ENCODE measurements at places on chromosomes 11 and 22. TPM values are rescaled to one million over a fixed set of nuclear protein-coding genes. Genes with fewer than 3 reads are reported as not detected.

FAM118A gene
- 28.0 TPM for total RNA-seq

GRAMD1B gene
- 39.4 TPM for total RNA-seq

FREY1 gene
- 1.1 TPM for total RNA-seq

HPX gene
- total RNA-seq: not detected

PPP6R3 gene
- total RNA-seq: 116 TPM

GLYATL2 gene
- not detected for total RNA-seq

JAML gene
- 300 TPM for total RNA-seq

MFRP gene
- not detected for total RNA-seq

GPR83 gene
- 0.19 TPM for total RNA-seq

SCUBE2 gene
- total RNA-seq: not detected

BAIAP2L2 gene
- total RNA-seq: 0.32 TPM

ANO1 gene
- not detected for total RNA-seq

GAB4 gene
- total RNA-seq: not detected
